ENCODE measurements at places on chromosomes 2 and 18.

- DNase-seq, result no peak
These were observed 122.8 kb upstream of the HS6ST1 start for GRCh38 chr2:128441341-128442052.

- DNase-seq, result no peak
These were observed 88.5 kb downstream of the ST6GAL2 start for GRCh38 chr2:106797494-106797893.

DNA sequence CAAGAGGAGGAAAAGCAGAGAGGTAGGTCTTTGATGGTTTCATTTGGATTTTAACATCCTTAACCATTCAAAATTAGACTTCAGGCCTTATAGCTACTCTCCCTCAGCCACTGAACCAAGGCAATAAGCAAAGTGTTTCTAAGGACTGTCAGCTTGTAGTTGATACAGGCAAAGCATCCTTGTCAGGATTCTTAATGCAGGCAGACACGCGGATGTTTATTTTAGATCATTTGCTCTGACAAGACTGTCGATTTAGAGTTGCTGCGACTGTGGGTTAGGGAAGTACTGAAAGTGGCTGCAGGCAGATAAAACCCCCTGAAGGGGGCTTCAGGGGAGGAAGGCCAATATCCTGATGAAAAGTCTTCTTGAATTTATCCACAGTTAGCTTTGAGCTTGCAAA, 46.6 kb downstream of the CDH20 start:
- DNase-seq, result no peak

DNA sequence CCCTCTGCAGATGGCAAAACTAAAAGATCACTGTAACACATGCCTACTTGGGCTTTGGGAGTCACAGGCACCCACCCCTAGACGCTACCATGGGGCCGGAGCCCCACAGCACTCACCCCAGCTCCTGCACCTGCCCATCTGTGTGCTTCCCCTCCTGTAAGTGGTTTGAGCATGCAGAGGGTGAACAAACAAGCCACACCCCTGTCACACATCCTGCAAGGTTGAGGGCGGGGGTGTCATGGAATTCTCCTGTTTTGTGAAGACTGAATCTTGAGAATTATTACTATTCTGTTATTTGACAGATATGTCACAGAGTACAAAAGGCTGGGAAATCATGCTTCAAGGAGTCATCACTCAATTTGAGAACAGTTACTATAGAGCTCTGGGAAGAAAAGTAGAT, 60.9 kb downstream of the RFTN2 start:
- DNase-seq, result no peak

GRCh38 chr2:19365126-19365525, 6.7 kb upstream of the OSR1 start:
- no peak for DNase-seq

- DNase-seq, result no peak
These were observed 98.0 kb downstream of the MYO5B start for GRCh38 chr18:50096766-50097435.

GRCh38 chr2:85145116-85145820, 12.1 kb downstream of the TCF7L1 start:
- no peak for DNase-seq

DNA sequence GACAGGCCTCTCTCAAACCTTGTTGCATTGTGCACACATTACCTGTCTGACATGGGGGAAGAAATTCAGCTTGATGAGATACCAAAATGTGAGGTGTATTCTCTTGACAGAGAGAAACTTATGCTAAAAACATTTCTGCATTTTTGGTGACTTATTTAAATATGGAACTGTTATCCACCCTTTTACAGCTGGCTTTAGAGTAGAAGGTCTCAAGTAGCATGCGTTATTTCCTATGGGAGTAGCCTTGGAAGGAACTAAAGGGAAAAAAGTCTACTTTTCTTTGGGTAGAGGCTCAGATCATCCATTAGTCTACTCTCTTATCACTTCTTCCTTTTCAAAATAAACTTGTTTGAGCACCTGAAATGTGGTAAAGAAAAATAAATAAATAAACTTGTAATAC, 56.5 kb upstream of the TWSG1 start:
- no peak for DNase-seq
